ENCODE measurements at places on chromosomes 4 and X. TPM values are rescaled to one million over a fixed set of nuclear protein-coding genes. Genes with fewer than 3 reads are reported as not detected.

DNA sequence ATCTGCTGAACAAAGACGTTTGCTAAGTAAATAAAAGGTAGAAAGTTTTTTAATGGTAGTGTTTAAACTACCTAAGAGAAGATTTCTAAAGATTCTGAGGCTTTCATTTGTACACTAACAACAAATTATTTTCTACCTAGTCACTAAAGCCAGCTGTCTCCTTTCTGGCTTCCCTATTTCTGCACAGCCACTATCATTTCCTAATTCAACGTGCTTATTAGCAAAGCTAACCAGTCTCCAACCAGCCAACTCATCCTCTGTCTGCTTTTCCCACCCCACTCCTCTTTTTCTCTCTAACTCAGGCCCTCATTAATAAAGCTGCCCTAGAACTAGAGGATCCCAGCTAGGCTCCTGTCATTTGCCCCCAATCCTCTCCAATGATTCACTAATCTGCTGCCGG is 118.2 kb downstream of the ZNF827 start:
- H3K36me3 ChIP-seq, result peaks cover 62% of the 10 kb centered on the region
- no peaks in the 10 kb centered on the region for H3K27me3 ChIP-seq
- peaks cover 22% of the 10 kb centered on the region for H3K4me1 ChIP-seq
- no peak overlapping the region for H3K4me3 ChIP-seq
- DNase-seq, result no peak
- H3K27ac ChIP-seq, result no peak overlapping the region

- peaks cover 1% of the 10 kb centered on the region for H3K36me3 ChIP-seq
- no peak overlapping the region for H3K4me3 ChIP-seq
- H3K27ac ChIP-seq, result no peak overlapping the region
- DNase-seq, result no peak
- H3K4me1 ChIP-seq, result peaks cover 9% of the 10 kb centered on the region
These were observed 449.1 kb downstream of the BCOR start for GRCh38 chrX:39648548-39649254.

DNA sequence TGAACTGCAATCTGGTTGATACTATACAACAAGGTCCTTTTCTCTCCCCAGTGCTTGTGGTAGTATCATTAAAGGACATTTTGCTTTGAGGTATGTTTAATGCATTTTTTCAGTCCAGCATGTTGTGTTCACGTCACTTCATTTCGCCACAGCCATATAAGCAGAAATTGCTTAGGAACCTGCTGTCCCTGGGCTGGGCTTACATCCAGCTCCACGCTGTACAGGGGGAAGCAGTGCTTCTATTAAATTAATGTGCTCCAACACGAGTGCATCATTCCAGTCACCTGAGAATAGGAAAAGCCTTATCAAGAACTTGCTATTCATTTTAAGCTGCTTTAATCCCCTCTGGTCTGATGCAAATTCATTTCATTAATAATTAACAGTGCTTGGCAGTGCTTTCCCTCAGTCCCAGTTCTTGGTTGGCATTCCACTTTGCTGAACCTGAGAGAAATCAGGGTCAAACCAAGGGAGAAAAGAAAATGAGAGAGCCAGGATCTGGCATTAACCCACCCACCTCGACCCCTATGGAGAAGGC is 47.4 kb upstream of the PTCHD1 start:
- H3K4me3 ChIP-seq, result no peak overlapping the region
- no peak for DNase-seq
- H3K36me3 ChIP-seq, result no peaks in the 10 kb centered on the region
- H3K27ac ChIP-seq, result no peak overlapping the region
- H3K4me1 ChIP-seq, result no peaks in the 10 kb centered on the region

GRCh38 chrX:11257711-11258110 is 35.5 kb upstream of the AMELX start:
- H3K27ac ChIP-seq, result no peak overlapping the region
- H3K36me3 ChIP-seq, result no peaks in the 10 kb centered on the region
- no peaks in the 10 kb centered on the region for H3K4me1 ChIP-seq
- no peaks in the 10 kb centered on the region for H3K27me3 ChIP-seq
- no peak overlapping the region for H3K4me3 ChIP-seq
- DNase-seq, result no peak

DNA sequence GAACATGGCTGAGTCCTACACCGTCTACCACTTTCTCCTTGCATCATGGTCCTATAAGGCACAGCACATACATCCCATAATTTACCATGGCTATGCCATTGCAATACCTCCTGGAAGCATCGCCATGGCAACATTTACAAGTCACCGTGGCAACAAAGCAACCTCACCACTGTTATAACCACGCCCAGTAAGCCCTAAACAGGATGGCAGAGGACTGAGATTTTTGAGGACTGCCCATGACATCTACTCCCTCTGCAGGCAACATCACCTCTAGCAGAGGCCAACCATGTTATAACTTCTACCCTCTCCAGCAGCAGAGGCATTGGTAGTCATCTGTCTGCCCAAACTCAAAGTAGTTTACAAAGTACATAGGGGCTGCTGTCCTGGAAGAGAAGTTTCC is 29.7 kb downstream of the BCOR start:
- H3K36me3 ChIP-seq, result peaks cover 57% of the 10 kb centered on the region
- no peak overlapping the region for H3K27ac ChIP-seq
- peaks cover 47% of the 10 kb centered on the region for H3K4me1 ChIP-seq
- no peak for DNase-seq

DNA sequence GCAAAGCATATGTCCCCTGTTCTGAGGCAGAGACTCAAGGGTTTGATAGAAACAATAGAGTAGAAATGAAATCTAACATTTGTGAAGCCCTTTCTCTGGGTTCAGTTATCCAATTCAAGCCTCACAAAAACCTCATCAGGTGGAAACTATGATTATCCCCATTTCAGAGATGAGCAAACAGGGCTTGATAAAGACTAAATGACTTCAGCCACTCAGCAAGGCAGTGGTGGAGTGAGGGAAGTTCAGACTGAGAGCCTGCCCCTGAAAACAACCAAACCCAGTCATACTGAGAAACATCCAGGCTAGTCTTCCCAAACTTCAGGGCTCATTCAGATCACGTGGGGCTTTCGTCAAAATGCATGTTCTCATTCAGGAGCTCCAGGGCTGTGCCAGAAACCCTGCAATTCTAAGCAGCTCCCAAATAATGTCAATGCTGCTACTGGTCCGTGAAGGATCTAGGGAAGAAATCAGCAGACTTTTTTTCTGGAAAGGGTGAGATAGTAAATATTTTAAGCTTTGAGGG is 109.6 kb upstream of the KIT start:
- H3K27ac ChIP-seq, result no peak overlapping the region
- H3K27me3 ChIP-seq, result peaks cover 3% of the 10 kb centered on the region
- no peaks in the 10 kb centered on the region for H3K4me1 ChIP-seq

- no peak for DNase-seq
- H3K27me3 ChIP-seq, result peaks cover 50% of the 10 kb centered on the region
- H3K4me1 ChIP-seq, result peaks cover 3% of the 10 kb centered on the region
- no peak overlapping the region for H3K27ac ChIP-seq
- H3K36me3 ChIP-seq, result no peaks in the 10 kb centered on the region
These were observed 29.0 kb upstream of the KDR start for GRCh38 chr4:55154290-55154880.

- peaks cover 12% of the 10 kb centered on the region for H3K4me1 ChIP-seq
- no peaks in the 10 kb centered on the region for H3K36me3 ChIP-seq
- H3K4me3 ChIP-seq, result no peak overlapping the region
- peaks cover 9% of the 10 kb centered on the region for H3K27me3 ChIP-seq
- DNase-seq, result no peak
These were observed 5.3 kb upstream of the PAPSS1 start for GRCh38 chr4:107725281-107725859.

DNA sequence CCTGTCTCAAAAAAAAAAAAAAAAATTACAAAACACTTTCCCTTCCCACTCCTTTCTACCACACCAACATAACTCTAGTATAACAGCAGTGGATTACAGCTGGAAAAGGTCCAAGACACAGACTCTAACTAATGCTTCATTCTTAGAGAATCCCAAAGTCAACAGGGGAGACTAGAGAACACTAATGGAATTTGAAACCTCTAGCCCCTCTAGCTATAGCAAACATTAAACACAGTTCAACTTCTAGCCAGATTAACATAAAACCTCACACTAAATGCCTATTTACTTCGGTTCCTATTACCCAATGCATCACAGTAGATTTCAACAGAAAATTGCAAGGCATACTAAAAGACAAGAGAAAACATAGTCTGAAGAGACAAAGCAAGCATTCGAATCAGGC is 10.5 kb upstream of the DHX15 start:
- H3K4me1 ChIP-seq, result no peaks in the 10 kb centered on the region
- H3K27ac ChIP-seq, result no peak overlapping the region
- DNase-seq, result no peak

DNA sequence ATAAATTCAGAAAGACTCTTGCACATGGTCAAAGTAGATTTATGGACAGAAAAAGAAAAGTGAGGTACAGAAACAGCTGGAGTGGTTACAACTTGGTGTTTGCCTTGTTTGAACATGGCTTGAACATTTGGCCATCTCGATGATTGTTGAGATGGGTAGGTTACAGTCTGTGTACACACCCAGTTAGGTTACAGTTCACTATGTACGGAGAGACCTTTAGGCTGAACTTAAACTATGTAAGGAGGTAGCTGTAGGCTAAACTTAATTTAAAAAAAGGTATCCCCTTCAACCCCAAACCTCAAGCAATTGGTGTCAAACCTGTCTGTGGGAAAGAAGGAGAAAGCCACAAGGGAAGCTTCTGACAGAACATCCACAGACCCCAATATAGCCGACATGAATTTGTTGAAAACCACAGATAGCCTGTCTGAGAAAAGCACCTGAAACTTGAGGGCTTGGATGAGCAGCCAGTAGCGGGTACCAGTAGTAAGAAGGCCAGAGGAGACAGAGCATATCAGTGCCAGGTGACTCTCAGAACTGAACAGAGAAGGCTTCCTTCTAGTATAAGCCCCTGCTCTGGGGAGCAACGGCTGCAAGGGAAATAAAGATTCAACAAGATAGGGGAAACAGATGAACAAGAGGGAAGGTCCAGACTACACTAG is 247.9 kb upstream of the GALNTL6 start:
- no peaks in the 10 kb centered on the region for H3K27me3 ChIP-seq
- H3K4me3 ChIP-seq, result no peak overlapping the region

Gene N4BP2
- 17.6 TPM for total RNA-seq

Gene DKK2
- not detected for total RNA-seq

All from activated naive CD8-positive, alpha-beta T cell treated with anti-CD3 and anti-CD28 coated beads for 36 hours (primary cell).